ENCODE measurements at places on chromosomes 6 and 20.

DNA sequence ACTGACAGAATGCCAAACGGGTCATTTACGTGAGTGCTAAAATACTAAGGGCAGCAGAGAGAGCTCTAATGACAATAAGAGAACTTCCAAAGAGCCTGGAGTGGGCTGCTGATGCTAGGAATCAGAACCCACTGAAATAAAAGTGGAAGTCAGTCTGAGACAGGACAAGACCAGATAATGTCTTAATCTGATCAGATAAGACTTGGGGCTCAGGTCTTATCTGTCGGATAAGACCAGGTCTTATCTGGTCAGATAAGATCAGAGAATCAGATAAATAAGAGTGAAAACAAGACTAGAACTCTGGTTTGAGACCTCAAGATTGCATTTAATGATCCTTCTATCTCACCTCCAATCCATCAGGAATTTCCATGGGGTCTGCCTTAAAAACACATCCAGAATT lies 18.6 kb downstream of the LRP11 start:
- DNase-seq, result no peak

DNA sequence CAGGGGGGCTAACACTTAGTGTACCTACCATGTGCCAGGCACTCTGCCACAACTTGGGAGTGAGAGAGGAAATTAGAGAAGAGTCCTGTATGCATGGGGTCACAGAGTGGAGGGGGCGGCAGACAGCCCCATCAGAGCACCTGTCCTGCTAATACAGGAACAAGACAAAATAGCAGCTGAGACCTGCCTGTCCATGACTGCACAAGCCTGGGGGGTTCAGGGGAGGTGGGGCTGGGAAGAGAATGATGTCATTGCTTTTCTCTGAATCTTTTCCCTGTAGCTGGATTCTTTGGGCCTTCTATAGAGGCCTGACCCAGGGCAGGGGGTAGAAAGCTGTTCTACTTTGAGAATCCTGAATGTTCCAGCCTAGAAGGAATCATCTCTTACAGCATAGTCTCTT lies 37.4 kb downstream of the FOXP4 start:
- no peak for DNase-seq

DNA sequence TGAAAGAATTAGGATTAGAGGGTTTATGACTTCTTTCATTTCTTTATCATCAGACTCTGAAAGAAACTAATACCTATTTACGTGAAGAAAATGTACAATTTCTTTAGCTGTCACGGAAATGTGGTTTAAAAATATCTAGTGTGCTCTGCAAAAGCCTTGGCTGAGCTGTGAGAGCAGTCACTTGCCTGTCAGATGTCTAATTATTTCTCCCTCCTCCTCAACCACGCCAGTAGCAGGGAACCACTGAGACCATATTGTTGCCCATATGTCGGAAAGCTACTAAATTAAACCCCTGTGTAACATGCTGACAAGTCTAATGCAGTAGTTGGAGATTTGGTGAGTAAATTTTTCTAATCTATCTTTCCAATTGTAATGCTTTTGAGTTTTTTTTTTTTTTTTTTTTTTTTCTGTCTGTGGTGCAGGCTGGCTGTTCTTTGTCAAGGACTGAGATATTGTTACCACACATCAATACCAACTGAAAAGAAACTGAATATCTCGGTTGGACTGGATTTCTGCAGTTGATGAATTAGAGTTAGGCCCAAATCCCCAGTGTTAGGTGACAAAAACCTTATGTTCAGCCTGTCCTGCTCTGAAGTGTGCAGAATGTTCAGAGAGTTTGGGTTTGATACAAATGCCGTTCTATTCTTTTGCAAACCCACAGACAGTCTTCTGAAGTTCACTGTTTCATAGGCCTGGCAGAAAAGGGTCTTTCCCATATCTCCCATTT lies 302.9 kb upstream of the SYNCRIP start:
- no peak for DNase-seq

DNA sequence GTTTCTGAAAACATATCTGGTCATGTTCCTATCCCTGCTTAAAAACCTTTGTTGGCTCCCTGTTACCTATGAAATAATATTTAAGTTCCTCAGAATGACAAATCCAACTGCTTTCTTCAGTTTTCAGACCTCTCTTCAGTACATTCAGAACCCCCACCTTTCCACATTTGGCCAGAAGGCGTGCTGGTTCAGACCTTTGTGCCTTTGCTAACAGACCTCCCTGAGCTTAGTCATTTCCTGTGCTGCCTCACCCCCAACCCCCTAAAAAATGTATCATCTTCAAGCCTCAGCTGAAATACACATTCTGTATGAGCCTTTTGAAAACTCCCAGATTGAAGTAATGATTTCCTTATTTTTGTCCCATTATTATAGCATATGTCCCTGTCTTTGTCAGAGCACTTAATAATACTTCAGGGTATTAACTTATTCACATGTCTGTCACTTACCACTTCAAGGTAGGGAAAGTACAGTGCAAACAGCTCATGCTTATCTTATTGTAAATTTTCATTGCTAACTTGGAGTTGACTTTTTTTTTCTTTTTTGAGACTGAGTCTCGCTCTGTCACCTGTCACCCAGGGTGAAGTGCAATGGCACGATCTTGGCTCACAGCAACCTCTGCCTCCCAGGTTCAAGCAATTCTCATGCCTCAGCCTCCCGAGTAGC lies 19.7 kb downstream of the FAM217A start:
- peak; percentile 69 for DNase-seq

DNA sequence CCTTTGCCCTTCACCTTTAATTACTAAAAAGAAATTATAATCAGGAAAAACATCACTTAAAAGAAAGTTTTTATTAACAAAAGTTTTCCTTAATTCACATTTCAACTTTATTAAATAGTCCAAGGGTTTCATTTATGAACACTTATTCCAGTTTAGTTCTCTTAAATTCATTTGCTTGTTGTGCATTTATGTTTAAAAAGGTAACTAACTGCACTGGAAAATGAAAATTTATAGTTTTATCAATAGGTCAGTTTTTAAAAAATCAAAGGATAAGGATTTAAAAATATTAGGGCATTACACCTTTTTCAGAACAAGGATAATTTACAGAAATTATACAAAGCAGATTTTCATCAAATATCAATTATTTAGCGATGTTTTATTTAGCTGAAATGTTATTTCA lies 958 bp upstream of the ATP5F1E start:
- no peak for DNase-seq

DNA sequence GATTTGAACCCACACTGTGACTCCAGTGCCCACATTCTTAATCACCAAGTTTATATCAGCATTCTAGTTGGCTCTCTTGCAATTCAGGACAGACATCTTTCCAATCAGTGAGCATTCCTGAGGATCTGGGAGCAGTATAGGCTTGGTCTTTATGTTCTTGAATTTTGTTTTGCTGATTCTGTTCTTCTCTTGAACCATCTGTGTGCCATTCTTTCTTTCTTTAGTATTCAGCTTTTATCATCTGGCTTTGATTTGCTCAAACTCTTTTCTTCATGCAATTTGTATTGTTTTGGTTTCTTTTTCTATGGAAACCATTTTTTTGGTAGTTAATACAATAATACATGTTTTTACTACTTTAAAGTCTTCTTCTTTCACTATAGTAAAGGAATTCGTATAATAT lies 162.4 kb downstream of the CD109 start:
- no peak for DNase-seq

- no peak for DNase-seq
Observed at GRCh38 chr6:107794771-107795170, 29.3 kb downstream of the SCML4 start.

- DNase-seq, result no peak
Observed at GRCh38 chr6:7896465-7896987, 14.1 kb downstream of the TXNDC5 start.

- DNase-seq, result no peak
Observed at GRCh38 chr6:17505767-17506280, 94.3 kb upstream of the FAM8A1 start.

- no peak for DNase-seq
Observed at GRCh38 chr20:43961541-43962471, 47.2 kb downstream of the TOX2 start.

- no peak for DNase-seq
Observed at GRCh38 chr6:83707829-83708545, 914 bp downstream of the SNAP91 start.

- DNase-seq, result no peak
Observed at GRCh38 chr6:37407948-37408347, 25.1 kb upstream of the CMTR1 start.

DNA sequence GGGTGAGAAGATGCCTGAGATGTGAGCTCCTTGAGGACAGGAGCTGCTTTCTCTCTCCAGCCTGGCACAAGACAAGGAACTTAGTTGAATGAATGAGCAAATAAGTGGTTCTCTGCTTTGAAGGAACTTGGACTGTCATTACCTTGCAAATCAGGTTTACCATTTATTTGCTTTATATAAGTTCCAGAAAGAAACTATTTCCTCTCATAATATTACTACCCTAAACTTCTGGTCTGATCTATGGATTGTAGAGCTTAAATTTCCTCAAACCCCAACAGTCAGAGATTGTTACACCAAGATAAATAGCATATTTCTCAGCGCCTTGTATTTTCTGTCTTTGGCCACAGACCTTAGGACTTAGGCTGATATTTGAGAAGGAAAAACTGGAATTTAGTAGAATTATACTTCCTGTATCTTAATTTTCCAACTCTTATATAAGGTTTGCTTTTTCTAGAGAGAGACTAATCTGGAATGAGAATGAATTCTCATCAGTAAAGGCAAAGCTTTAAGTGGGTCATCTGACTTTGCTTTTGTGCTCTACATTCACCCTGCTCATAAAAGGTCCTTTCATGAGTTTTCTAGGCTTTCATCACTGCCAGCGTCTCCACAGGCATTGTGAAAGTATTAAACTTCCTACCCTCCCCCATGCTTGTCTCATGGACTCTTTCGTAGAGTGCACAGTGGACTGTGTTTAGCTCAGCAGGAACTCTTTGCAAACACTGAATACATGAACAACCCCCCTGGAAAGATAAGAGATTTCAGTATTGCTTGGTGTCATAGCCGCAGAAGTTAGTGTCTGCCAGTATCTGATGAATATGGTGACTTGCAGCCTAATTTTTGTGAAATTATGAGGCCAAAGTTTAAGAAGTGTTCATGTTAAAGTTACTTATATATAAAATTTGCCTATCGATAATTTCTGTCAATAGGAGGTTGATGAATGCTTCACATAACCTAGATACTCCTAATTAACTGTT lies 74.0 kb downstream of the PTPRA start:
- DNase-seq, result peak; percentile 83

DNA sequence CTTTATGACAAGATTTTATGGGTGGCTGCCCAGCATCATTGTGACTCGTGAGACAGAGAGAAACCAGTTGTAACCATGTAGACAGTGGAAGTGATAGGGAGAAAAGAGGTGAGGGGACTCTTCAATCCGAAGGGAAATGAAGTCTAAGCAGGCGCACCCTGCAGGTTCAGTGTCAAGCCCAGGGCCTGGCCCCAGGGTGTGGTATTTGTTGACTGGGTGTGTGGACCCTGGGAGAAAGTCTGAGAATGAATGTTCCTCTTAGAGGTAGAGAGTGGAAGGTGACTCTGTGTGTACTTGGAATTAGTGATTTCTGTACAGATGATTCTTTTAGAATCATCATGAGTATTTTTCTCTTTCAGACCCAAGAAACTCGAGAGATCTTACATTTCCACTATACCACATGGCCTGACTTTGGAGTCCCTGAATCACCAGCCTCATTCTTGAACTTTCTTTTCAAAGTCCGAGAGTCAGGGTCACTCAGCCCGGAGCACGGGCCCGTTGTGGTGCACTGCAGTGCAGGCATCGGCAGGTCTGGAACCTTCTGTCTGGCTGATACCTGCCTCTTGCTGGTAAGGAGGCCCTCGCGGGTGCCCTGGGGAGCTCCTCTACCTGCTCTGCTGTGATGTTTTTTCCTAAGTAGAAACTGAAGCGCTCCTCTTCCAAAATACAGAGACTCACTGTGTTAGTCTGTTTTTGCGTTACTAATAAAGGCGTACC lies 68.0 kb downstream of the PTPN1 start:
- no peak for DNase-seq

GRCh38 chr20:39503902-39504709 lies 542.0 kb downstream of the DHX35 start:
- DNase-seq, result no peak

- DNase-seq, result peak; percentile 3
Observed at GRCh38 chr6:73180076-73180738, 45.1 kb downstream of the KHDC1L start.

GRCh38 chr6:23350752-23351453 lies 775.1 kb upstream of the NRSN1 start:
- no peak for DNase-seq

- no peak for DNase-seq
Observed at GRCh38 chr6:119020597-119021561, 57.6 kb downstream of the FAM184A start.

- peak; percentile 35 for DNase-seq
Observed at GRCh38 chr6:90241229-90241880, 55.3 kb downstream of the BACH2 start.

- DNase-seq, result no peak
Observed at GRCh38 chr6:75213732-75214131, 7.9 kb upstream of the COL12A1 start.

DNA sequence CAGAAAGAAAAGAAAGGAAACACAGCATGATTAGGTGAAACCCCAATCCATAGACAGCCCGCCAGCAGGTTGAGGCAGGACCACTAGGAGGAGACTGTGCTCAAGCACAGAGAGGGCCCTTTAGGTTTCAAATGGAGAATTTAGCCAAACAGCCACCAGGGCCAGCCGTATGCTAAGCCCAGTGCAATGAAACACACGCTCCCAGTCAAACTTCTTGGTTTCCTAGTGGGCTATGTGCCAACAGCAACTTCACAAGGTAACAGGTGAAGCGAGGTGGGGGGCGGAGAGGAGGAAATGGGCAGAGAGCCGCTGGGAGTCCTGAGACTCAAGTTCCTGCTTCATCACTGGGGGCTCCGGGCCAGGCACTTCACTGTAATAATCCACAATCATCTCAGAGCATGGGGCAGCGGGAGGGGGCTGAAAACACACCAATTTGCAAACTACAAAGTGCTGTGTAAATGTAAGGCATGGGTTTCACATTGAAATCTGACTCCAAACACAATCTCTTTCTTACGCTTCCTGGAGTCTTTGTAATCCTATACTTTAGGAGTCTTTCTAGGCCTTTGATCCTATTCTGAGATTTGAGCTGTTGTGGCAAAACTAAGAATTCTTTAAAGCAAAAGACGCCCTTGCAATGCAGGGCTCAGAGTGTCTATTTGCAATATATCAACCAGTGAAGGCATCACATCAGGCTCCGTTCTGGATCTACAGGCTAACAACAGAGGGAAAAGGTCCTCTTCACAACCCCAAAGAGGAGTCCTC lies 117.3 kb downstream of the OPRM1 start:
- DNase-seq, result peak; percentile 75

GRCh38 chr20:38449046-38449445 lies 13.9 kb upstream of the SNHG17 start:
- DNase-seq, result no peak

DNA sequence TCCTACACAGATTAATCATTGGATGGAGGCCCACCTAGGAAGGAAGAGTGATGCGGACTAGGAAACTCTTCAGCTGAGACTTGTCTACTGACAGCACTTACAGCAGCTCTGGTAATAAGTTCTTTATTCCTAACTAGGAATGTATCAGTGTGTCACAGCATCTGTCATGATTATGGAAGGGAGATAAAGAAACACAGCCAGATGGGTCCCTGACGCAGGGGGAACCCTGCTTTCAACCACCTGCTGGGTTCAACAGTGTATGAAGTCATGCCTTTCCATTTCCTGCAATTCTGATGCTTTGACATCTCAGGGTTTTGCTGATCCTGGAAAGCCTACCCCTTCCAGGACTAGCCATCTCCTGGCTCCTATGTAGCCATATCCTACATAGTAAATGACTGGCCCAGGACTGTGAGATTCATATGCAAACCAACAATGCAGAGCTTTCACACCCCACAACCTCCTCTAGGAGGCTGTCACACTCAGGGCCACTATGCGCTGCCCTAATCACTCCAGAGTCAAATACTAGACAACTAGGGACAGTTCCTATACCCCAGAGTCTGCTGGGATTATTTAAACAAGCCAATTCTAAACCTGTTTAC lies 29.0 kb upstream of the MANEA start:
- DNase-seq, result no peak
